Posterior cingulate gyrus (tissue), 11 donors: ENCODE measurements at places on chromosomes 1 and 21.

DNA sequence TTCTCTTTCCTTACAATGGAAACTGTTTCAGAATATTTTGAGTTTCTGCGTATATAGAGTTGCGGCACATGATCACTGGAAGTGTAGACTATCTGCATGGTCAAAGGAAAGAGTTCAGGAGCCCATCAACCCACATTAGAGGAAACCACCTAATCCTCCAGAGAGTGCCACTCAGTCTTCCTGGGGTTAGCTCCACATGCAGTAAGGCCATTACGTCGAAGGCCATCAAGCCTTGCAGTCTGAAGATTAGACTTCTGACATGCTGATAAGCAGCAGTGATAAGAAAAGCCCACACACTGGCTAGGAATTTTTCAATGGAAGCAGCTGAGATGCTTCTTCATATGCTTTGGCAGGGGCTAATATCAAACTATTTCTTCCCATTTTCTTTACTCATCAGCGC, 7.6 kb downstream of the ZNF669 start:
- DNase-seq, result no peak

GRCh38 chr1:112934577-112934976, 21.4 kb downstream of the SLC16A1 start:
- DNase-seq, result no peak

- DNase-seq, result no peak
These were observed 579.6 kb downstream of the USP25 start for GRCh38 chr21:16309250-16309971.

GRCh38 chr1:190244406-190244805, 233.3 kb downstream of the BRINP3 start:
- no peak for DNase-seq

DNA sequence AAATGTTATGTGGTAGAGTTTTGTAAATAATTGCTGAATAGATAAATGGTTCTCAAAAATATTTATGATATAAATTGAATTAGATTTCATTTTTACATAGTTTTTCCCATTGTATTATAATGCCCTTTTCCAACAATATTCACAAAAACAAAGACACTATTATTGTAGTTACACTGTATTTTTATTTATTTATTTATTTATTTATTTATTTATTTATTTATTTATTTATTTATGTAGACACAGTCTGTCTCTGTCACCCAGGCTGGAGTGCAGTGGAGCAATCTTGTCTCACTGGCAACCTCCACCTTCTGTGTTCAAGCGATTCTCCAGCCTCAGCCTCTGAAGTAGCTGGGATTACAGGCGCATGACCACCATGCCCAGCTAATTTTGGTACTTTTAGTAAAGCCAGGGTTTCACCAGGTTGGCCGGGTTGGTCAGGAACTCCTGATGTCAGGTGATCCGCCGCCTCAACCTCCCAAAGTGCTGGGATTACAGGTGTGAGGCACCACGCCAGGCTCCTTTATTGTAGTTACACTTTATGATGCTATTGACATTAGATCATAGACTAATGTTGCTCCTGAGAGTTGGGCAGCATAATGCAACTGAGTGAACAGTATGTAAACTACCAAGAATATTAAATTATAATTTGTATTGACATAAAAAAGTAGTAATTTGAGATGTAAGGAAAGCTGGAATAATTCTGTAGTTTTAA, 1430.0 kb upstream of the PRMT6 start:
- DNase-seq, result no peak

DNA sequence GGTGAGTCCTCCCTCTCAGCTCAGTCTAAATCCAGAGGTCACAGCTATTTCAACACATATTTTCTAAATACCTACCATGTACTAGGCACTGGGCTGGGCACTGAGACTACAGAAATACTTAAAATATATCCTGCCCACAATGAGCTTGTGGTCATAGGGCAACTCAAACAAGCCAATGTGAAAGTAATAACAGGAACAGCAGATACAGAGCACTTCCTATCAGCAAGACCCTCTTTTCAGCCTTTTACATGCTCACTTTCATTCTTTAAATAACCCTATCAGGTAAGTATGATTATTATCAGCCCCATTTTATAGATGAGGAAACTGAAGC, 71.9 kb downstream of the CD34 start:
- no peak for DNase-seq

DNA sequence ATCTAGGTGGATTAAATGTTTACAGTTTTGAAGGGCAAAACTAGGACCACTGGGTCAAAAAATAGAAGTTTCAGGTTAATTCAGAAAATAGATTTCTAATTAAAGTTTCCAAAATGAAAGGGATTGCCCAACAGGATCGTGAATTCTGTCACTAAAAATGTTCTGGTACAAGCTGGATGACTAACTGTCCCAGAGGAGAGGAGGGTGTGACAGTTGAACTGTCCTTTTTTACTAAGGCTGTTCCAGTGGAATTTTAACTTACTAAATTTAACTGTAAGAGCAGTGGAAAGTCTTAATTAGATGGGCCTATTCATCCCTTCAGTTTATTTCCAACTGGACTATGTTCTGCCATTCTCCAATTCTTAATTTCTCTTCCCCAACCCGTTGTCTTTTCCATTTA, 7.2 kb downstream of the SNX7 start:
- DNase-seq, result no peak

DNA sequence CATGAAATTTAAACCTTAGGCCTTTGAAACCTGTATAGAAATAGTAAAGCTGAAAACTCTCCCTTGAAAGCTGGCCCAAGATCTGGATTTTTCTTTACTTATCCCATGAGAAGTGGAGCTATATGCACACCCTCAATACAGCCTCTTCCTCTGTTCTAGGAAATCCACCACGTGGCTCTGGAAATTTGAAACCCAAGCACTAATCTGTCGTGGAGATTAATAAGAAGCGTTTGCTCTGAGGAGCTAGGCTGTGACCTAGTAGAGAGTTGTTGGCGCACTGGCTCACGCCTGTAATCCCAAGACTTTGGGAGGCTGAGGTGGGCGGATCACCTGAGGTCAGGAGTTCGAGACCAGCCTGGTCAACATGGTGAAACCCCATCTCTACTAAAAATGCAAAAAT, 291.3 kb upstream of the PLXNA2 start:
- no peak for DNase-seq

DNA sequence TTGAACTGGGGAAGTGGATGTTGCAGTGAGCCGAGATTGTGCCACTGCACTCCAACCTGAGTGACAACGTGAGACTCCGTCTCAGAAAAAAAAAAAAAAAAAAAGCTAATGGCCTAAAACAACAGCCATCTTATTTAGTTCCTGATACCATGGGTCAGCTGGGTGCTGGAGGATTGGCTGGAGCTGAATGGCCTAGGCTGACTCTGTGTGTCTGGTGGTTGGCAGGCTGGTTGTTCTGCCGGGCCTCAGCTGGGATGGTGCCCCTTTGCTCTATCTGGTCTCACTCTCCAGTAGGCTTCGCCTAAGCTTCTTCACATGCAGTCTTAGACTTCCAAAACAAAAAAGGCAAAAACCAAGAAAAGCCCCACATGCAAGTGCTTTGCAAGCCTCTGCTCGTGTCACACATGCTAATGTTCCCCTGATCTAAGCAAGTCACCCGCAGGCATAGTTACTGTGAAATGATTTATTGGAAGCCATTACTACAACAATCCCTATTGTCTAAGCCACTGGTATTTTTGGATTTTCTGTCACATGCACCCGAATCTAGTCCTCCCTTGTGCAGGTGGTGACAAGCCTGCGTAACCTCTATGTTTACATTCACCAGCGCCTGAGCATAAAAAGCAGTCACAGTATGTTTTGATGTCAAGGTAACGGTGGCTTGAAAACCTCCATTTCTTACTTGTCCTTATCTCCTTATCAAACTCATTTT, 39.6 kb upstream of the KANK4 start:
- DNase-seq, result no peak

DNA sequence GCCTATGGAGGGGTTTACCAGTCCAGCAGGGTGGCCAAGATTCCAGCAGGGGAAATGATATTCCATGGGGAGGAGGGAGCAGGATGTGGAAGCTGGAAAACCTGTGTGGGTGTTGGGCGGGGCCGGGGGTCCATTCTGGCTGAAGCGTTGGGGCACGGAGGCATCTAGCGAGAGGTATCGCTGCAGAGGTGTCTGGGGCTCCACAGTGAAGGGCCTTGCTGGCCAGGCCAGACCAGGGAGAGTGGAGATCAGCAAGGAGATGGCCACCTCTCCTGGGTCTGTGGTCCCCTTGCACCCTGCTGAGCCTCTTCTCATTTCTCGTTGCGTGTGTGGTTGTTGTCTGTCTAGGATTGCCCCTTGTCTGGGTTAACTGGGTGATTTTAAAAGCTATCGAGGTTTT, 6.2 kb downstream of the COQ8A start:
- no peak for DNase-seq

- no peak for DNase-seq
These were observed 69.1 kb downstream of the OMA1 start for GRCh38 chr1:58477390-58477789.

GRCh38 chr21:43273016-43273707, 104.4 kb downstream of the CRYAA start:
- DNase-seq, result no peak

GRCh38 chr1:54375712-54376429, 30.3 kb downstream of the SSBP3 start:
- DNase-seq, result no peak

- DNase-seq, result no peak
These were observed 3.4 kb downstream of the S100A16 start for GRCh38 chr1:153609585-153609907.

- DNase-seq, result peak; percentile 57
These were observed 52.2 kb downstream of the SDC3 start for GRCh38 chr1:30856260-30856790.

- no peak for DNase-seq
These were observed 18.7 kb upstream of the RAP1A start for GRCh38 chr1:111600886-111601386.

- no peak for DNase-seq
These were observed 2.0 kb downstream of the EPHB2 start for GRCh38 chr1:22712502-22713271.

GRCh38 chr21:16942703-16943102, 570.1 kb upstream of the CXADR start:
- no peak for DNase-seq

DNA sequence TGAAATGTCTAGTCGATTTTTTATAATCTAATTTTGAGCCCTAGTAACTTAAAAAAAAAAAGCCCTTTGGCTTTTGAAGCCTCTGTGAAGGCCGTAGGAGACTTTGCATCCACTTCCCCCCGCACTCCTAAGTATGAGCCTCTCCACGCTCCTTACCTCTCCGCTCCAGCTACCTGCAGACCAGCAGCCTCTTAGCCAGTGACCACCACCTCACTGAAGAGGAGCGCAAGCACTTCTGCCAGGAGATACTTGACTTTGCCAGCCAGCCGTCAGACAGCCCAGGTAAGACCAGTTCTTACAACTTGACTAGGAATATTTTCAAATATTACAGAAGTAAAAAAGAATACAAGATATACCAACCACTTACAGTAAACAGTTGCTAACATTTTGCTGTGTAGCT, 27.4 kb upstream of the PWP2 start:
- DNase-seq, result no peak

DNA sequence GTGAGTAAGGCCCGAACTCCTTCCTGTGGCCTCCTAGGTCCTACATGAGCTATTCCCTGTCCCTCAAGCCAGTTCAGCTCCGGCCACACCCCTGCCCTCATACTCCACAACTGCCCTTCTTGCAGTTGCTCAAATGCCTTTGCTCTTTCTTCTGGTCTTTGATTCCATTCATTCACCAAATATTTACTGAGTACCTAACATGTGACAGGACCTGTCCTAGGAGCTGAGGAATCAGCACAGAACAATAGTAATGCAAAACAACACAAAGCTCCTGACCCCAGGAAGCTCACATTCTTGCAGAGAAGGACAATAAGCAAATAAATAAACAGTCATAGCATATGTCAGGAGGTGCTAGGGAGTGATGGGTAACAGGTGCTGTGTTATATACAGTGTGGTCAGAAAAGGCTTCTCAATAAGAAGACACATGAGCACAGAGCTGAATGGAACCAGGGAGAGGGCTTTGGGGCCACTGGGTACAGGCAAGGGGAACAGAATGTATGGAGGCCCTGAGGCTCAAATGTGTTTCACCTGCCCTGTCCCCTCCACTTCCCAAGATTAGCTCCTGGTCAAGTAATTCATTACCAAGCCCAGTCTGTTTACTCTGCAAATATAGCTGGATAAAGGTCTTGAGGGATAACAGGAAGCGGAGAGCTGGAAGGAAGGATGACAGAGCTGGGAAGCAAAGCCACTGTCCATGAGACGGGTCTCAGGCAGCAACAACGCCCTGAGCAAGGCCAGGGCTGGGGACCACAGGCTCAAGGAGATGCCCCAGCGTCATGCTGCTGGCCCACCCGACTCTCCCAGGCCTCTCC, 145.1 kb downstream of the CSMD2 start:
- DNase-seq, result no peak

DNA sequence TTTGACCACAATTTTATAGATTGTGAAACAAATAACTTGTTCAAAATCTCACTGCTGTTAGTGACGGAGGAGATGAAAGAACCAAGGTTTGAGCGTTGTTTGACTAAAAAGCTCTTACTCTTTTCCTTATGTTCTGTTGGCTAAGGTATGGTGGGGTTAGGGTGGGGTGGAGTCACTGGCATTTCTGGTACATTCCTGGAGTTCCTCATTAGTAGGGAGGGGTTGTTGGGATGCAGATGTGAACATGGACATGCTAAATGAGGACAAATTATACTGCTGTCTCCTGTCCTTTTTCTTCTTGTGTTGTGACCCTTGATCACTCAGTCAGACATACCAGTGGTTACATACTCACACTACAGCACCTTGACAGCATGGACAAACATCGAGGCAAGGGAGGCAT, 26.2 kb upstream of the CD1D start:
- no peak for DNase-seq

DNA sequence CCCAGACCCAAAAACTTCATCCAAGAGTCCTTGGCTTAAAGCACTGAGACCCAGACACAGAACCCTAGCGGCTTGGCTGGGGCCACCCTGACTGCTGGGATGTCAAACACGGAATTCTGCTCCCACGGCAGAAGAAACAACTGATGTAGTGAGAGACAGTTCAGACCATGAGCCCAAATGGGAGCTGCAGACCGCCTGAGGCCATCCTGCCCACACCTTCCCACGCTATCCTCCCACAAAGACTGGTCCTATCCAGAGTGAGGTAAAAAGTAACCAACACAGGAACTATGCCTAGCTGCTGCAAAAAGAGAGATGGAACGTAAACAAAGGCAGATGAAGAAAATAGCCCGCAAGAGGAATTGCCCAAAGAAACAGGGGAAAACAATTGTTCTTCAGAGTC, 203.3 kb downstream of the PTPRU start:
- no peak for DNase-seq

DNA sequence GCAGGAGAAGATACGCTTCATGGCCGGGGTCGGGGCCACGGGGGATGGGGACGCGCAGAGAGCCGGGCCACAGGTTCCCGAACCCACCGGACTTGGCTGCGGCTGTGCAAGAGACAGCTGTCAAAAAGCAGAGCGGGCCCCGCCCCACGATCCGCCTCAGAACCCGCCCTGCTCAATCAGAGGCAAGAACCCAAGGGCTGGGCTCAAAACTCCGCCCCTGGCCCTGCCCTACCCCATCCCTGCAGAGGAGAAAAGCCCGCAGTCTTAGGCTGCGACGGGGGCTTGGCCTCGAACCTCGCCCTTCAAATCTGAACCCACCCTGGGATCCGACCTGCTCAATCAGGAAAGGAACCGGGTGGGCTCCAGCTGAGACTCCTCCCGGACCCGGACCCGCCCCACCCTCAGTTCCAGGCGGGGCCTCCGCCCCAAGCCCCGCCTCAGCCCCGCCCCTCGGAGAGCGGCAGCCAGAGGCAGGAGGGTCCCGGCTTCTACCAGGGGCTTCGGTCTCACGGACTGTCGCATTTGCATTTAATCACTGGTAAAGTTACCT, at the start of gene ANKRD35:
Gene ANKRD35 (minus strand): TSS at position 129 of the 550 bp plus-strand sequence. CDS start 108 bp downstream, at position 21.
- peak; percentile 98 for DNase-seq
